ENCODE measurements at places on chromosomes 16 and 17.

GRCh38 chr17:187130-187529, 5.7 kb upstream of the DOC2B start:
- no peak for DNase-seq

DNA sequence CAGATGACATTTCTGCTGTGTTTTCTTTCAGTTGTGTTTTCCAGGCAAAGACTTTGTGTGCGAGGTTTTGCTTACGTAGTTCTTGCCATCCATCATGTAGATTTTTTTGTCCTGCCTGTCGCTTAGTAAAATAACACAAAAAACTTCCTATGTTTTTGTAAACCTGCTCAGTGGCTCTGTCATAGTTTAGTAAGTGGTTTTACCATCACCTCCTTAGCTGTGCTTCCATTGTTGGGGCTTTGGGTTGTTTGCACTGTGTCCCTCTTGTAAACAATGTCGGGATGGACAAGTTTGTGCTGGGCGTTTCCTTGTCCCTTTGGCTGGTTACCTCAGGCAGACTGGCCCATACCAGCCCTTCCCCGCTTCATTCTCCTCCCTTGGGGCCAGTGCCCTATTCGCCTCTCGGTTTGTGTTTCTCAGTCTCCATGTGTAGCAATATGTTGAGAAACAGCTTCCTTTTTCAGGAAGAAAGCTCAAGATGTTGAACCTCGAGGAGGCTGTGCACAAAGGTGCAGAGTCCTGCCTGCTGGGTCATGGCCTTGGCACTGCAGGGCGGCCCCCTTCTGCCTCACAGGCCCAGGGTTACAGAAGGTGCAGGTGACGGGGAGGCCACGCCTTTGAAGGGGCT, 74.6 kb downstream of the KSR1 start:
- no peak for DNase-seq

DNA sequence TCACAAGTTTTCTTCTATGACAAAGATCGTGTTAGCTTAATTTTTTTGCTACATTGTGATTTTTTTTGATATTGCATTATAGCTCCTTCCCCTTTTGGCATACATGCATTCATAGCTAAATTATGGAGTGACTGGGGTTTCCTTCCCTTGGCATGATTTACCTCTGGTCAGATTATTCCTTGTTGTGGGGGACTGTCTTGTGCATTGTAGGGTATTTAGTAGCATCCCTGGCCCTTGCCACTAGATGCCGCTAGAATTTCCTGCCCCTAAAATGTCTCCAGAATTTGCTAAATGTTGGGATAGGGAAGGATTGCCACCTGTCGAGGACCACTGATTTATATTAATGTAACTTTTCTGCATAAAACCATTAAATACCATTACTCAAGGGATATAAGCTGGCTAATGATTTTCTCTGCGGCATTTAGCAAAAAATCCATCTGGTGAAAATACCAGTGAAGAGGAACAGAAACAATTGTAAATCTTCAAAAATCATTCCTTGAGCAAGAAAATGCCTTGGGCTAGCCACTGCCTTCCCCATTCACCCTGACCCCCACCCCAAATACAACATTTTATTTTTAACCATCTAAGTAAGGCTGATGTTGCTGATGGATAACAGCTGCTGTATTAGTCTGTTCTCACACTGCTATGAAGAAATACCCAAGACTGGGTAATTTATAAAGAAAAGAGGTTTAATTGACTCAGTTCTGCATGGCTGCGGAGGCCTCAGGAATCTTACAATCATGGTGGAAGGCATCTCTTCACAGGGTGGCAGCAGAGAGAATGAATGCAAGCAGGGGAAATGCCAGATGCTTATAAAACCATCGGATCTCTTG, 195.2 kb downstream of the MAP2K6 start:
- no peak for DNase-seq

DNA sequence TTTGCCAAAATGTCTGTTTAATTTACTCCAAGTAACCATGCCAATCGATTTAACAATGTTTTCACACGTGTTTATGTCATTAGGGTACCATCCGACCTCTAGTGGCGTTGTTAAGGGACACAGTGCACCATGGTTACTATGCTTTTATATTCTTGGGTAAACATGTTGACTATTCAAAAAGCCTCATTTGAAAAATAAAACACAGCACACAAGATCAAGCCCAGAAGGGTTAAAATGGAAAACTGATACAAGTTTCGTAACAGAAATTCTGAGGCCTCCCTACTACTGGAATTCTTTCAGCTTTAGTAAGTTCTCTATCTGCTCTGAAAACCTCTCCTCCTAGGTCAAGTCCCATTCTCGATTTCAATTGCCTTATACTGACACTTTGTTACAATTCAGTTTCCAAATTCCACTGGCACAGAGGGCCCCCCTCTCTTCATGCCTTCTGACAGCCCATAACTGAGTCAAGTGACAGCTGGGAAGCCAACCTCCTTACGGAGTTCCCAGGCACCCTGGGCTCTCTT, 2.1 kb downstream of the CFAP20 start:
- DNase-seq, result no peak

DNA sequence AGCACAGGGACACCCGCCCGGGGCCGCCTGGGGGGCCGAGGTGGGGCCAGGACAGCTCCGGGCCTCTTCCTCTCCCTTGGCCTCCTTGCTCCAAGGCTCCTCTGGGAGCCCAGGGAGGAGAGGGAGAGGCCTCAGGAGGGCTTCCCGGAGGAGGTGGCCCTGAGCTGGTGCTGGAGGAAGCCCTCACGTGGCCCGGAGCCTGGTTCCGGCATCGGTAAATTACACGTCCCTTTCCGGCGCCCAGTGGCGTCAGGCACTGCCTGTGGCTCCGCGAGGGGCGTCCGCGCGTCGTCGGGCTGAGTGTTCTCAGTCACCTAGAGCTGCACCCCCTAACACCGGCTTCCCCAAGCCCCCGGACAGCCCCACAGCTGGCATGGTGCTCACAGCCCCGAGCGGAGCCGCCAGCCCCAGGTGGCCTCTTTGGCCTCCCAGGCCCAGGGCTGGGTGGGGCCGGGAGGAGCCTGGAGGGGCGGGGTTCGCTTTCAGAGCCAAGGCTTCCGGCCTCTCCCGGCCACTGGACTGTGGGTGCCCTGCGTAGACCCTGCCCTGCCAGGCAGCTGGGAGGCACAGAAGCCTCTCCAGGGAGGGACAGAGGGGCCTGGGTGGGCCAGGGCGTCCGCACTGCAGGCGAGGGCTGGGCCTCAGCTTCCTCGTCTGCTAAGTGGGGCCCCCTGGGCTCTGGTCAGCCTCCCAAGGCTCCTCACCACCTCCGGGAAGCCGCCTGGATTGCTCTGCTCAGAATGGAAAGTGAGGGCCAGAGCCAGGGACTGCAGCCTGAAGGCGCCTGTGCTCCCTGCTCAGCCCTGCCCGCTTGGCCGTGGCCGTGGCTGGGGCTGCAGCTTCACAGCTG, 27.9 kb upstream of the SSTR5 start:
- no peak for DNase-seq

DNA sequence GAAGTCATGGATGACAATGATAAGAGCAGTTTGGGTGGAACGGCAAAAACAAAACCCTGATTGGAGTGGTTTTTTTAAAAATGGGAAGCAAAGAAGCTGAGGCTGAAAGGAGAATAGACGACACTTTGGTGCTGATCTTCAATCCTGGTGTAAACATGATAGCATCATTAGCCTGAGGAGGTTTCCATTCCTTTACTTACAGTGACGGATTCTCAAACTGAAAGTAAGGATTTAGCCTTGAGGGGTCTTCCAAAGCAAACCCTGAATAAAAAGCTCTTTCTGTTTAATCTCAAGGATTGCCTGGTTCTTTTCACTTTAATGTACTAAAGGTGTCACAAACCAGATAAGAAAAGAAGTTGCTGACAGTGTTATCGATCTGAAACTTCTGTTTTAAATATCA, 69.3 kb downstream of the KCNJ2 start:
- DNase-seq, result no peak

DNA sequence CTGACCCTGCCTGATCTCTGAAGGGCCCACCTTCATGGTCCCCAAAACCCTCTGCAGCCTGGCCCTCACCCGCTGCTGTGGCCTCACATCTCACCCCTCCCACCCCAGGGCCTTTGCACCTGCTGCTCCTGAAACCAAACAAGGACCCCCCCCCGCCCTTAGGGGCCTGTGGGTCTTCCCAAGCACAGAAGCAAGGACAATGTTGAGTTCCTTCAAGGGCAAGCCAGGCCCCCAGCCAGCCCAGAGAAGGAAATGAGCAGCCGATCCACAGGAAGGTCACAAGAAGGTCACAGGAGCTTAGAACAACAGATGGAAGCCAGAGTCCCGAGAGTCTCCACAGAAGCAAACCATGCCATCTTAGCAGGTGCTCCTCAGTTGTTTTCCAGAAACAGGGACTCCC, 493 bp upstream of the PDE6G start:
- no peak for DNase-seq

GRCh38 chr16:79618692-79619050, 18.1 kb upstream of the MAF start:
- DNase-seq, result no peak

- DNase-seq, result no peak
Observed at GRCh38 chr17:81328978-81329926, 34.1 kb upstream of the SLC38A10 start.

- DNase-seq, result no peak
Observed at GRCh38 chr16:876523-877241, 76.1 kb upstream of the GNG13 start.

DNA sequence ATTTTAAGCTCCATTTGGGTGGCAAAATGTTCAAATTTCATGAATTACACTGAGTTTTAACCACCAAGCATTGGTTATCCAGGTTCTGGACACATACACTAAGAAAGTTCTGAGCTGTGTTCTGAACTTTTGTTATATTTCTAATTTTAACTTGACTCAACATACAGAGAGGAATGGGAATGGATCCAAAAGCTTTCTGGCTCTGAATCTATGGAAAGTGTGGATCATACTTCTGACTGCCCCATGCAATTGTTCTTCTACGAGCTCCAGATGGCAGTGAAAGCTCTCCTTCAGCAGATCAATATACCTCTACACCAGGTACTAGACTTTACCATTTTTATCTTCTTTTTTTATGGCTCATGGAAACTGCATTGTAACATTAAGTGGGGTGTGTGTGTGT, 113.0 kb upstream of the NOG start:
- no peak for DNase-seq

DNA sequence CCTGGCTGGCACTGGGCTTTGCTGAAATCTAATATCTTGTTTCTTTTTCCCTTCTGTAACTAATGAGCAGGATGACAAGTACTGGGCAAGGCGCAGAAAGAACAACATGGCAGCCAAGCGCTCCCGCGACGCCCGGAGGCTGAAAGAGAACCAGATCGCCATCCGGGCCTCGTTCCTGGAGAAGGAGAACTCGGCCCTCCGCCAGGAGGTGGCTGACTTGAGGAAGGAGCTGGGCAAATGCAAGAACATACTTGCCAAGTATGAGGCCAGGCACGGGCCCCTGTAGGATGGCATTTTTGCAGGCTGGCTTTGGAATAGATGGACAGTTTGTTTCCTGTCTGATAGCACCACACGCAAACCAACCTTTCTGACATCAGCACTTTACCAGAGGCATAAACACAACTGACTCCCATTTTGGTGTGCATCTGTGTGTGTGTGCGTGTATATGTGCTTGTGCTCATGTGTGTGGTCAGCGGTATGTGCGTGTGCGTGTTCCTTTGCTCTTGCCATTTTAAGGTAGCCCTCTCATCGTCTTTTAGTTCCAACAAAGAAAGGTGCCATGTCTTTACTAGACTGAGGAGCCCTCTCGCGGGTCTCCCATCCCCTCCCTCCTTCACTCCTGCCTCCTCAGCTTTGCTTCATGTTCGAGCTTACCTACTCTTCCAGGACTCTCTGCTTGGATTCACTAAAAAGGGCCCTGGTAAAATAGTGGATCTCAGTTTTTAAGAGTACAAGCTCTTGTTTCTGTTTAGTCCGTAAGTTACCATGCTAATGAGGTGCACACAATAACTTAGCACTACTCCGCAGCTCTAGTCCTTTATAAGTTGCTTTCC, 56.0 kb downstream of the HLF start:
- no peak for DNase-seq

GRCh38 chr17:74163271-74163821, 40.1 kb upstream of the RPL38 start:
- no peak for DNase-seq
